Right renal pelvis (tissue), 4 donors: ENCODE measurements at places on chromosomes 12 and 14.

- no peak for DNase-seq
These were observed 45.7 kb downstream of the TEAD4 start for GRCh38 chr12:3004655-3005565.

DNA sequence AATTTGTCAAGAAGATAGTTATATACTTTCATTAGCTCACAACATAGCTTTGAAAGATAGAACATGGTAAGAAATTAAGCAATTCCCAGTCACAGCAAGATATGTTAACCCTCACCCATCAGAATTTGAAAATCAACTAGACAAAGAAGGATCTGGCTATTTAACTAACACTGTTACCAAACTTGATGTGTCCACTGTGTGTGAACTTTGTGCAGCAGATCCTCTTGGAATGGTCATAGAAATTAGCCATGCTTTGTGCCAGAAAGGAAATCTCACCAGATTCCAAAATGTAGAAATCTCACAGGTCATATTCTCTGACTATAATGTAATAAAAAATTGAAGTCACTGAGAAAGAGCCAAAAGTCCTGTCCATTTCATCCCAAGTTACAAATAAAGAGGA, 46.1 kb downstream of the ZNF664 start:
- no peak for DNase-seq

- DNase-seq: no peak
These were observed 225.5 kb downstream of the EPS8 start for GRCh38 chr12:15563663-15564062.

GRCh38 chr14:72666610-72667009, 227.3 kb downstream of the DPF3 start:
- DNase-seq: no peak

DNA sequence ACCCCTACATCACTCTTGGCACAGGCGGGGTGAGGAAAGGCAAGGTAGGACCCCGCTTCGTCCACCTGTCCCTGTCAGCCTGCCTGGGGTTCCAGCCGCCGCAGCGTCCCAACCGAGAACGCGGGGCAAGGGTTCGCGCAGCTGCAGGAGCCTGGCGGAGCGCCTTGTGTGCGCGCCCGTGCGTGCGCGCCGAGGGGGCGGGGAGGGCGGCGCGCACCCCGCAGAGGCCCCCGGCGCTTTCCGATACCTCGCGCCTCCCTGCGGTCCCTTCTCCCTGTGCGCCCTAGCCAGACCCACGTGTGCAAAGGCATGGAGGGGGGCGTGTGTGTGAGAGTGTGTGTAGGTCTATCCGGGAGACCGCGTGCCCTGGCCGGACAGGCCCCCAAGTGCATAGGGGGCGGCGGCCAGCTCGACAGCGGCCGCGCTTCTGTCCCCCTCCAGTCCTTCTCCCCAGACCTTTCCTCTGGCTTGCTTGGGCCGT, 122.4 kb downstream of the TSPAN9 start:
- DNase-seq: peak; percentile 38

DNA sequence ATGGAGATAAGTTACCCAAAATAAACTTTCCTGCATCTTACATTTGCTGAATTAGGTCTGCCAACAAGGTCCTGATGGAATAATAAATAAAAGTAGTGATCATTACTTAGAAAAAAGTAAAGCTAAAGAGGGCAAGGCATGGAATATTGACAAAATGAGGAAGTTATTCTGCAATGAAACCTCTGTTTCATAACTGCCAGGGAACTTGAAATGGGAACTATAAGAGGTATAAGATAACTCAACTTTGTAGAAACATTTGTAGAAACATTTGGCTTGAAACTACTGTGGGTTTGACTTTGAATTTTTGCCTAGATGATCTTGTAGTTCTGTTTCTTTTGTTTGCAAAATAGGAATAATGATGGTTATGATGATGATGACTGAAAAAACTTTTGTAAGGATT, 18.7 kb upstream of the YBX3 start:
- no peak for DNase-seq

- DNase-seq: no peak
These were observed 11.6 kb upstream of the NEK9 start for GRCh38 chr14:75138492-75138891.

GRCh38 chr14:65686761-65687160, 274.2 kb downstream of the FUT8 start:
- no peak for DNase-seq

GRCh38 chr14:96252323-96252998, 3.5 kb upstream of the BDKRB1 start:
- DNase-seq: no peak
